ENCODE measurements at places on chromosomes 7 and 10.

DNA sequence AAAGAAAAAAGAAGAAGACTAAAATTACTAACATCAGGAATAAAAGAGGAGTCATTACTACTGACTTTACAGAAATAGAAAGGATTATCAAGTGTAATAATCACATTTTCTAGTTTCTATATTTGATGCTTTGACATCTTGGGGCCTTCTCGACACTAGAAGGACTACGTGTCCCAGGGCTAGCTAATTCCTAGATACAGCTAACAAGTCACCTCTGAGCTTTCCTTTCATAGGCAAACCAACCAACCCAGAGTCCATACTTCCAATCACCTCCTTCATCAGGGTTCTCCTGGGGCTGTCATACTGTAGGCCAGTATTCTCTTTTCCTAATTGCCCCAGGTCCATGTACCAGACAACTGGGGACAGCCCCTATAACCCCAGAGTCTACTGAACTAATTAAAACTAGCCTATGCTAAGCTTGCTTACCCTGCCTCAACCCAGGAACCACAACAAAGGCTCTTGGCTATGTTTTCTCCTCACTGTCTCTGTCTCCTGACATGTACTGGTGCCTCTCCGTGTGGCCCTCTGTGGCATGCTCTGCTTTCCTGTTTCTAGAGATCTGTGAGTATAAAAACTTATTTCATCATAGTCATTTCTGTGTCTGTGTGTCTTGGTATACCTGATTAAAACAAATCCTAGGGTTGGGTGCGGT, 6.7 kb upstream of the PARP12 start:
- DNase-seq, result no peak

DNA sequence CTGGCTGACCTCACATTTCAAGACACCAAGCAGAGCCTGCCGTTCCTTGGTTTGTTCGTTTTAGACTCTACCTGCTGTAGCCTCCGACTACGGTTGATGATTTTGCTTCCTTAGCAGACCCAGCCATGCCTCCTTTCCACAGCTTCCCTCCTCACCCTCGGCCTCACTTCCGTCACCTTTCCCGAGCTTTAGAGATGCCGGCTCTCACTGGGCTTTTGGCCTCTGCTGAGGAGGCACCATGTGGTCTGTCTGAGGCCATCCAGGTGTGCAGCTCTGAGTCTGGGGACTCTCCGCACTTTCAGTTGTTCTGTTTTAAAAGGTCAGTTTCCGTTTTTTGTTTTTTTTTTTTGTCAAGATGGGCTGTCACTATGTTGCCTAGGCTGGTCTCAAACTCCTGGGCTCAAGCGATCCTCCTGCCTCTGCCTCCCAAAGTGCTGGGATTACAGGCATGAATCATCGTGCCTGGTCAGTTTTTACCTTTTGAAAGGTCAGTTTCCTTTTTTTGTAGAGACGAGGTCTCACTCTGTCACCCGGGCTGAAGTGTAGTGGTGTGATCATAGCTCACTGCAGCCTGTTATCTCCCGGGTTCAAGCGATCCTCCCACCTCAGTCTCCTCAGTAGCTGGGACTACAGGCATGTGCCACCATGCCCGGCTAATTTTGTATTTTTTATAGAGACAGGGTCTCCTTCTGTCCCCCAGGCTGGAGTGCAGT, 11.7 kb downstream of the ORAI2 start:
- DNase-seq, result peak; percentile 56

DNA sequence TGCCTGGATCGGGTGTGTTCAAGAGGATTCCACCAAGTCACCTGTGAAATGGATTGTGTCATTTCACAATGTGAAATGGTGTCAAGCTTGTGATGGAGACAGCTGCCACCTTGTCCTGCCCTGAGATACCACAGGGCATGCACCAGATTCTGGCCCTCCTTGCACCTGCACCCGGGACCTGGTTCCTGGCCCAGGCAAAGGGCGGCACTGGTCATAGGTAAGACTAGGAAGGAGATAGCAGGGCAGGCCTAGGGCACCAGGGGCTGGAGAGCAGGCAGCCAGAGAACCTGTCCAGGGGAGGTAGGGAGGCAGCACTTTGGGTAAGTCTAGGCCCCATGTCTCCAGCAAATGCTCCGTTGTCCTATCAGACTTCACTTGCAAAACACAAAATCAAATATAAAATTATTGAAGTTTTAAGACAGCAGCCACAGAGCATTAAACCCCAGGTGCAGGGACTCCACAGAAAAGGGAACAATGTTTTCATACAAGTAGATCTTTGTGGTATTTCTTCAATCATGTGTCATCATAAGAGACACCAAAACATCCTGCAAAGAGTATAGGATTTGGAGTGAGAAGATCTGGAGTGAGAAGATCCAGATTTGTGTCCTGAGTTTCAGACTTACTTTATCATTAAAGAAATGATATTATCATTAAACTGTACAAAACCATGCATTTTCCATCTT, 22.7 kb upstream of the ZNF800 start:
- peak; percentile 38 for DNase-seq

DNA sequence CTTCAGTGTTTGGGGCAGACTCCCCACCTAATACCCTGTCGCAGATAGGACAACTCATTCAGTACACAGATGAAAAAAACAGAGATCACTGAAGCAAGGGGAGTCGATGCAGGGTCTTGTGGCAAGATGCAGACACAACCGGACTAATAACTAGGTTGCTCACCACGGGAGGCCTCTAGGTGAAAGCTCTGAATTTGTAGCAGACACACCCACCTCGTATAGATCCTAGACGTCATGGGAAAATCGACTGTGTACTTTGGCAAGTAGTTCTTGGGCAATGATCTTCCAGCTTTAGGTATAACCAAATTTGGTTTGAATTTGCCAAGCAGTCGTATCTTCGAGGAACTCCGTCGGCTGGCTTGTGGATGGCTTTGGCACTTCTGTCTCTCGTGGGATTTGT, 88.1 kb downstream of the TCF7L2 start:
- no peak for DNase-seq

DNA sequence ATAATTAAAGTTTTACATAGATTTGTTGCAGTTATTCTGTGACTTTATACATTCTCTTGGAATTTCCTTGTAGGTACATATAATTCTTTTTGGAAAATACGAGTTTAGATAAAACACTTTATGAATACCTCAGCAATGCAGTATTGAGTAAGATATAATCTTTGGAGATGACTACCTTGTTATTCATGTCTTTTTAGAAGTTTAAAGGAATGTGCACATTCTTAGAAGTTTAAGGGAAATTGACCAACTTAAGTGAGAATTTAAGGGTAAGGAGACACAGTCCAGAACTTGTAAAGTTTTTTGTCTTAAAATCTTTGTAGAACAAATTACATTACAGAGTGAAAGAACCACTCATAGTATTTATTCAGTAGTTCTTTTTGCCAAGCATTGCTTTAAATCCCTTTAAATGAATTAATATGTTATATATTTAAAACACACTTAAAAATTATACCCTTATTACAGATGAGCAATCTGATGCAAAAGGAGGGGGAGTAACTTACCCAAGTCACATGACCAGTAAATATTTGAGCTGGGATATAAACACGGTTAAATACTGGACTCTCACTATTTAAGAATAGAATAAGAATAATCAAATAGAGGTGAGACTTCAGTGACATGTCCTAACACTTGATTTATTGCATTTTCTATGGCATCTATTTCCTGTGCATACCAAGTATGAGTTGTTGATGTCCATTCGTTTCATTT, 139.5 kb upstream of the FERD3L start:
- DNase-seq, result no peak

DNA sequence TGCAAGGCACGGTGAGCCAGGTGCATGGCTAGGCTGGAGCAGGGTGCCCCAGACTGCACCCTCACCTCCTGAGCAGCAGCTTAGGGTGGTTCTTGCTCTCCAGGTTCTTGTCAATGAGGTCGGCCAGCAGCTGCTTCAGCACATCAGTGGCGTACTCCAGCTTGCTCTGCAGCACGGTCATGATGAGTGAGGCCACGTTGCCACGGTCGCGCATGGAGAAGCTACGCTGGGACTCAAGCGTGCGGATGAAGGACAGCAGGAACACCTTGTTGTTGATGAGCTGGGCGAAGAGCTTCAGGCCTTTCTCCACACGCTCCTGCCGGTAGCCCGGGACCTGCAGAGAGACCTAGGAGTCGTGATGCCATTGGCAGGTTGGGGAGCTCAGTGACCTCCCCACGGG, 408.0 kb downstream of the PLXNA4 start:
- no peak for DNase-seq

- no peak for DNase-seq
These were observed 28.6 kb upstream of the ADD3 start for GRCh38 chr10:109979215-109979614.

GRCh38 chr7:54615-55014, 137.8 kb upstream of the FAM20C start:
- no peak for DNase-seq

- peak; percentile 58 for DNase-seq
These were observed 45.2 kb upstream of the BHLHA15 start for GRCh38 chr7:98165827-98166667.
